HepG2 (cell line): ENCODE measurements at places on chromosomes 3 and 15. TPM values are rescaled to one million over a fixed set of nuclear protein-coding genes. Genes with fewer than 3 reads are reported as not detected.

DNA sequence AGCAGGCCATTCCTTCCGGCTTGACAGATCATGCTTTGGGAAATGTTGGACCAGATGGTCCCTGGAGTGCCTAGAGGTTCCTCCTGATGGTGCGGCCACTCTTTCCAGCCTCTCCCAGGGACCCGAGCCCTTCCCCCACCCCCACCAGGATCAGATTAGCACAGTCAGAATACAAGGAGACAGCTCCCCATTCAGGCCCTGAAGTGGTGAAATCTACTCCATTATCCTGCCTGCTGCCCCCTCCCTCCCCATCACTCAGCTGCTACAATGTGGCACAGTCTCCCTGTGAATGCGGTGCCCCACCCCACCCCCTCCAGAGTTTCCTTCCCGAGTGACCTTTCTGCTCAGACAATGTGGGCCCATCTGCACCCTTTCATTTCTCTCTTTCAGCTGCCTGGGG, 29.4 kb downstream of the RNU5B-1 start:
- H3K4me3 ChIP-seq, result no peak overlapping the region
- no peak overlapping the region for H3K27ac ChIP-seq
- no peaks in the 10 kb centered on the region for H3K27me3 ChIP-seq

DNA sequence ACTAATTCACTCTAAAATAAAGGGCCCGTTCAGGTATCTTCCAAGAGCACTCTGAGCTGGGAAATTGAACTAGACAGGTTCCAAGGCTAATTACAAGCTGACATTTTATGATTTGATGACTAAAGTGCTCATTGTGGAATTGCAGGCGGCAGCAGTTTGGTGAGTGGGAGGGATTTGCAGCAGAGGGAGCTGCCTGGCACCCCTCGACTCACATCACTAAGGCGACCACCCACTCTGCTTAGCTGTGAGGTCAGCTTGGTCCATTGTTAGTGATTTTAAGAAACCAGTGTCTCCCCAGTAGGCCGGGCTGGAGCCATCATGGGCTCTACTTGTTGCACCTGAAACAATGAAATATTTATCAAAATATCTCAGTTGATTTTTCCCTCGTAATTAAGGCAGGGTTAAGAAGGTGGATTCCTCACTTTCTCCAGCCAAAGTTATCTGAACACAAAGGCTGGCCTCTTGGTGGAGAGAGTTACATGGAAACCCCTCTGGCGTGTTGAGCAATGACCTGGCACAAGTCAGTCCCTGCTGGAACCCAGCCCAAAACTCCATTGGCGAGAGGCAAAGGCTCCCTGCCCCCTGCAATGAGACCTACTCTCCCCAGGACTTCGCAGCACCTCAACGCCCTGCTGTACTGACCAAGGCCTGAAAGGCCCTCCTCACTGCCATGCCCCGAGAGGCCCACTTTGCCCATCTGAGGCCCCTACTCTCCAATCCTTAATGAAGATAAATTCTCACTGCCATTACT, 65.0 kb upstream of the ATP2B2 start:
- H3K4me1 ChIP-seq, result no peaks in the 10 kb centered on the region
- no peaks in the 10 kb centered on the region for H3K36me3 ChIP-seq
- H3K27ac ChIP-seq, result no peak overlapping the region
- H3K27me3 ChIP-seq, result peaks cover 30% of the 10 kb centered on the region; the same call in 2 of the 3 replicates

- H3K4me3 ChIP-seq, result no peak overlapping the region
- H3K4me1 ChIP-seq, result no peaks in the 10 kb centered on the region
- no peaks in the 10 kb centered on the region for H3K36me3 ChIP-seq
- H3K27me3 ChIP-seq, result no peaks in the 10 kb centered on the region
Measured at GRCh38 chr3:33768578-33769330, 29.7 kb upstream of the PDCD6IP start.

B3GALNT1 gene
- not detected in 2 replicates for total RNA-seq

GRCh38 chr15:70852501-70853317, 1.2 kb downstream of the LARP6 start:
- H3K36me3 ChIP-seq, result no peaks in the 10 kb centered on the region
- peaks cover 17% of the 10 kb centered on the region for H3K4me1 ChIP-seq
- peak overlapping the region; percentile 58 for H3K4me3 ChIP-seq
- no peaks in the 10 kb centered on the region; the same call in 1 of the 2 replicates for H3K27me3 ChIP-seq
- no peak overlapping the region for H3K27ac ChIP-seq
- no peak for DNase-seq

COPS2 gene
- 66.3 and 138 TPM in 2 replicates for total RNA-seq

GRCh38 chr15:69536726-69537512, 84.3 kb downstream of the RPLP1 start:
- no peaks in the 10 kb centered on the region for H3K36me3 ChIP-seq
- no peak overlapping the region for H3K27ac ChIP-seq
- no peak overlapping the region for H3K4me3 ChIP-seq
- peaks cover 79% of the 10 kb centered on the region for H3K27me3 ChIP-seq

GRCh38 chr3:11159421-11159904, 5.2 kb downstream of the HRH1 start:
- H3K27ac ChIP-seq, result no peak overlapping the region
- no peaks in the 10 kb centered on the region for H3K36me3 ChIP-seq
- peaks cover 28% of the 10 kb centered on the region for H3K27me3 ChIP-seq
- DNase-seq, result no peak

DNA sequence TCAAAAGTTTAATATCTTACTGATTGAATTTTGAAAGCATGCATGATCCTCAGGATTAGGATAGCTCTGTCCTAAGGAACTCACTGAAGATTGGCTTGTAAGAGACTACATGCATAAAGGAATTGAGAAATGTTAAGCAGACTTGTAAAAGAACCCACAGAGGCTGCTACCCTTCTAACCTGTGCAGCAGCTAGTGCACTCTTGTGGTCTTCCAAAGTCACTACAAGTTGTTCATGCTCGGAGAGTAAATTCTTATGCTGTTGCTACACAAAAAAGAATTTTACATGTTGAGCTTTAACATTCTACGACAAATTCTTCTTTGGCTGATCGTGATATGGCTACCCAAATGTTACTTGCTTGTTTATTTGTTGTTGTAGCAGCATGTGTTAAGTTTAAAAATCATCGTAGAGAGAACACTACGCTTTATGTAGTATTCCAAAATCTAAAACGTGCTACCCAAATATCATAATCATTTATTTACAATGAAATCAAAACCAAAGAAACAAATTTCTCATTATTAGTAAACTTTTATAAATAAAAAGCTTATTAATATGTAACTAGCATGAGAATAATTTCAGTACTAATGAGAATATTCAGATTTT, 55.0 kb downstream of the GOLIM4 start:
- H3K4me1 ChIP-seq, result no peaks in the 10 kb centered on the region
- H3K36me3 ChIP-seq, result peaks cover 45% of the 10 kb centered on the region
- H3K27ac ChIP-seq, result no peak overlapping the region
- DNase-seq, result peak; percentile 49

- H3K4me3 ChIP-seq, result no peak overlapping the region
- H3K36me3 ChIP-seq, result no peaks in the 10 kb centered on the region
- no peak overlapping the region for H3K27ac ChIP-seq
- peaks cover 15% of the 10 kb centered on the region; the same call in 1 of the 2 replicates for H3K4me1 ChIP-seq
- no peak for DNase-seq
Measured at GRCh38 chr15:73782344-73782959, 29.3 kb upstream of the INSYN1 start.

DNA sequence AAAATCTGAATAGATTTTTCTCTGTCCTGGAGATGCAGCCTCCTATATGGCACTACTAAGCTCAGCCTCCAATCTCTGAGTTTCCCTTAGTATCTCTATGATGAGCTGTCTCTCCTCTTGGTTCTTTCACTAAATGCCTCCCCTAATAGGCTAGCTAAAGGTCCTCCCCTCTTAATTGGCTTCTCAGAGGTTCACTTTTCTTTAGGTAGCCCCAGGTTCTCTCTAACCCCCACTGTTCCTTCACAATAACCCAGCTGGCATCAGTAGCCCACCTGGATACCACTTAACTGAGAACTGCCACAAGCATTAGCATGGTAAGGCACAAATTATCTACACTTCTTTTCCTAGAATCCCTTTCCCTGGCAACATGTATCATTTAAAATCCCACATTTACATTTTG, 523.2 kb downstream of the IGSF11 start:
- no peaks in the 10 kb centered on the region for H3K36me3 ChIP-seq
- no peaks in the 10 kb centered on the region for H3K4me1 ChIP-seq
- H3K27me3 ChIP-seq, result peaks cover 1% of the 10 kb centered on the region; the same call in 1 of the 2 replicates

DNA sequence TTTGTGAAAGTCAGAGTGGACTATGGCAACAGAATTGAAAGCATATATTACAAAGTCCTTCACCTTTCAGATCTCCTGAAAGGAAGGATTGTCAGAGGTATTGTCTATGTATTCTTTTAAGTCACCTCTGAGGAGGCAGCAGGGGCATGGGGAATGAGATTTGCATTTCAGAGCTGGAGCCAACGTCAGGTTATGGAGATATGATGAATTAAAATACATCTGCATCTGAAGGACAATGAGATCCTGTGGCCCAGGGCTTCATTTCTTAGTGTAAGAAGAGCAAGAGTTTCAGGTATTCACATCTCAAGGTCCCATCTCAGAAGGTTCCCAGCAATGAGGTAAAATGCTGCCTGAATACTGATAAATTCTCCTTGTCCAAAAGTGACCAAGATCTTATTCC, 695.8 kb downstream of the TUSC7 start:
- H3K27me3 ChIP-seq, result no peaks in the 10 kb centered on the region
- DNase-seq, result no peak
- no peak overlapping the region for H3K4me3 ChIP-seq
- no peaks in the 10 kb centered on the region for H3K4me1 ChIP-seq
- no peak overlapping the region for H3K27ac ChIP-seq

GRCh38 chr3:195034101-195034500, 236.9 kb downstream of the XXYLT1 start:
- no peaks in the 10 kb centered on the region; the same call in 1 of the 2 replicates for H3K27me3 ChIP-seq
- no peaks in the 10 kb centered on the region for H3K36me3 ChIP-seq

CAMP gene
- not detected in 2 replicates for total RNA-seq

DNA sequence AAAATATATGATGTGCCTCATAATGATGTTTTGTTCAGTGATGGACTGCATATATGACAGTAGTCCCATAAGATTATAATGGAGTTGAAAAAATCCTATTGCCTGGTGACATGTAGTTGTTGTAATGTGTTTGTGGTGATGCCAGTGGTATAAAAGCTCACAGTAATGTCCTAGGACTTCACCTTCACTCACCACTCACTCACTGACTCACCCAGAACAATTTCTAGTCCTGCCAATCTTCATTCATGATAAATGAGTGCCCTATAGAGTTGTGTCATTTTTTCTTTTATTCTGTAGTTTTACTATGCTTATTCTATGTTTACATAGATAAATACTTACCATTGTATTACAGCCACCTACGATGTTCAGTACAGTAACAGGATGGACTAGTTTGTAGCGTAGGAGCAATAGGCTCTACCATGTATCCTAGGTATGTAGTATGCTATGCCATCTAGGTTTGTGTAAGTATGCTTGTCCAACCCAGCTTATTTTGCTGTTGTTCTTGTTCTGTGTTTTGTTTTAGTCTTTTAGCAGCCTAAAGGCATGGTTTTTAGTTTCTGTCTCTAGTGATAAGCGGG, 88.5 kb upstream of the LRRFIP2 start:
- no peaks in the 10 kb centered on the region for H3K27me3 ChIP-seq
- H3K4me1 ChIP-seq, result no peaks in the 10 kb centered on the region
- no peak for DNase-seq
- no peak overlapping the region for H3K27ac ChIP-seq
- peaks cover 11% of the 10 kb centered on the region for H3K36me3 ChIP-seq

DNA sequence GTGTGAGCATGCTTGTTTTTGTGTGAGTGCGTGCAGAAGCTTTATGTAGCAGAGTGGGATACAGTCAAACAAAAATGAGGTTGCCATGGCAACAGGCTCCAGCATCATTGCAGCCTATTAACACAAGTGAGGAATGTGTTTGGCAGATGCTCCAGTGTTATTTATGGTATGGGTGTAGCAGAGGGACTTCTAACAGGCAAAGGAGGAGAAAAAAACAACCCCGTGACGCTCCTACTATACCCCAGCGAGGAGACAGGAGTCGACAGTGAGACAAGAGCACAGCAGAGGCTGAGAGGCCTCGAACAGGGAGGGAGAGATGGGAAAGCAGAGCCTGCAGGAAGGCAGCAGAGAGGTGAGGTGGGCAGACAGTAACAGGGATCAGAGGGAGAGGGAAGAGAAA, 4.9 kb downstream of the ADCY5 start:
- no peaks in the 10 kb centered on the region for H3K4me1 ChIP-seq
- DNase-seq, result no peak
- no peak overlapping the region for H3K27ac ChIP-seq
- no peaks in the 10 kb centered on the region; the same call in none of the 2 replicates for H3K27me3 ChIP-seq
- no peak overlapping the region for H3K4me3 ChIP-seq

GOLGA6L10 gene
- total RNA-seq, result 0.87 and 1.5 TPM in 2 replicates

GRCh38 chr15:39747326-39747725, 35.3 kb downstream of the FSIP1 start:
- H3K4me1 ChIP-seq, result no peaks in the 10 kb centered on the region
- H3K4me3 ChIP-seq, result no peak overlapping the region
- no peaks in the 10 kb centered on the region for H3K36me3 ChIP-seq
- DNase-seq, result no peak
- H3K27ac ChIP-seq, result no peak overlapping the region

DNA sequence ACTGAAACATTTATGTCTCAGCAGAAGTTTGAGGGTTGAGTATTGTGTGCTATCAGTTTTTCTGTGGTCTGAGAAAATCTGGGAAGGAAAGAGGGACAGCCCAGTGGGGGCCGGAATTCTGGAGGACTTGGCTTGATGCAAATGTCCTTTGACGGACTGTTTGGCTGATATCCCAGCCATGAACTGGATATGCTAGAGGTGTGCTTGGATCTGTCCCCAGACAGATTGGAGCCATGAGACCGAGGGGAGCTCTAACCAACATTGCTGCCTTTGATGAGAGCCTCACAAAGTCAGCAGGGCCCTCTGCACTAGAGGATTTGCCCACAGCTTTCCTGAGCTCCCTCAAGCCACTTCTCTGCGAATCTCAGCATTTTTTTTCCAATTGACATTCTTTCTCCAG, 405.6 kb downstream of the NTRK3 start:
- no peak overlapping the region for H3K4me3 ChIP-seq
- no peaks in the 10 kb centered on the region for H3K4me1 ChIP-seq
- DNase-seq, result no peak
- H3K27me3 ChIP-seq, result no peaks in the 10 kb centered on the region
- H3K27ac ChIP-seq, result no peak overlapping the region

DNA sequence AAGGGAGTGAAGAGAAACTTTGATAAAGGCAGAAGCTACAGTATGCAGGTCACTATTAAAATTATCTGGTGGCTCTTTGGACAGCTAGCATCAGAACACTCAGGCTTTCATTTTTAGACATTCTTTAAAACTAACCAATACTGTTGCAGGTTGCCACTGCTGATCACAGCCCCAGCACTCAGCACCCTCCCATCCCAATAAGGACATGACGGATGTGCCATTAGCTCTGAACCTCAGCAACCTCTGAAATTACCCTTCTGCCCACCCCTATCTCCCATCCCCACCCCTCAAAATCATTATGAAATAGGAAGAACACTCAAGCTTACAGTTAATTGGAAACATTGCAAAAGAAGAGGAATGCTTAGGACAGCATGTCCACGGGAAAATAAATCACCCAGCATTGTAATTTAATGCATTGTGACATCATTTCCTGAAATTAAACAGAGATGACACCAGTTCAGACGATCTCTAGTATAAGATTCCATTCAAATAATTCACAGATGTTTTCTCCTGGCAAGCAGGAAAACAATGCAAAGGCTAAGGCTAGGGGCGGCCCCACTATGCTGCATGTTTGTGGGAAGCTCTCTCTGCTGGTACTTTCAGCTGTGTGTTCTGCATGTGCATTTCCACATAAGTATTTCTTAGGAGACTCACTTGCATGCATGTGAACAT, 71.6 kb downstream of the MEIS2 start:
- no peaks in the 10 kb centered on the region for H3K27me3 ChIP-seq
- H3K4me1 ChIP-seq, result no peaks in the 10 kb centered on the region
- H3K27ac ChIP-seq, result no peak overlapping the region
- no peak overlapping the region for H3K4me3 ChIP-seq
